ENCODE measurements at places on chromosomes 11 and 22.

- no peak for DNase-seq
These were observed 599.9 kb downstream of the BUD13 start for GRCh38 chr11:116172851-116173250.

- DNase-seq: no peak
These were observed 22.3 kb downstream of the ARHGAP42 start for GRCh38 chr11:100709233-100709957.

DNA sequence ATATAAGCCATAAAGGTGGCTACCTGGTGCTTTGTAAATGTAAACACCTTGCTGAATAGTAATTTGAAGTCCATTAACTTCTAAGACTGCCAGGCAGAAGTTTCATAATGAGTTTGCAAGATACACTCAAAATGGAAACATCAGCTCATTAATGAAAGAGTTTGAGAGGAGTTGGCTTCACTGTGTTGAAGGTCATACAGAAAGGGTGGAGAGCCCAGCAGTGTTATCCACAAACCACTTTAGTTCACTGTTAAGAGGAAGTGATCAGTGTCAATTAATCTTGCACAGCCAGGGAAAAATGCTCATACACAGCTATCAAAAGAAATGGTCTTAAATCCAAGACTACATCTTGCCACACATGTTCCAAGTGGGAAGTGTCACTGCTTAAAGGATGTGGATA, 689.4 kb downstream of the JRKL start:
- DNase-seq: no peak

DNA sequence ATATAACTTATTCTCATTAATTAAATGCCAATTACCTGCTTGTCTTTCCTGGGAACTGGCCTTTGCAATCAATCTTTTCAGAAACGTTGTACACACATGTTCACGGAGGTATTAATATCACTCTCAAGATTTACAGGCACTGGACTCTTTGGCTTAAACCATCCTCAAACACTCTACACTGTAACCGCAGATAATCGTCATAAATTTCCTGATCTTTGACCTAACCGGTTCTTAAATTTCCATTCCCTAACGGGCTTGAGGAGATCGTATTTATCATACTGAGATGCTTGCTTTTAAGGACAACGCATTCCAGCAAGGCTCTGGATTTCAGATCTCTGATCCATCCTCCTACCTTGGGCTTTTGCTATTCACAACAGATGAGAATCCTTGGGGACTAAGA, 72.8 kb downstream of the ARL14EP start:
- no peak for DNase-seq

DNA sequence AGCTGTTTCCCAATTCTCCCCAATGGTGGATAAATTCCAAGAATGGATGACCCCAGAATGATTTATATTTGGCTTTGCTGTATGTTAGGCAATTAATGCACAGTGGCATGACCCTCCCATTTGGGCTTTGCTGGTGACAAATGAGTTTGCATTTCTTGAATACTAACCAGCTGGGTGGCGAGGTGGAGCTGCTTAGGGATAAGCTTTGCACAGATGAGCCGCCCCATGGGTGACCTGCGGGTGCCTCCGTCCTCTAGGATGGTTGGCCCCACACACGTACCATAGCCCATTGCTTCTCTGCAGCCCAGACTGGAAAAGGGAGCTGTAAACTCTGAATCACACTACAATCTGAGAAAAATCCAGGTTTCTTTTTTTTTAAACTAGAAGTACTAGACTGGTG, 94.6 kb downstream of the NTM start:
- no peak for DNase-seq

GRCh38 chr11:50298182-50298988, 265.7 kb downstream of the OR4C45 start:
- DNase-seq: no peak

DNA sequence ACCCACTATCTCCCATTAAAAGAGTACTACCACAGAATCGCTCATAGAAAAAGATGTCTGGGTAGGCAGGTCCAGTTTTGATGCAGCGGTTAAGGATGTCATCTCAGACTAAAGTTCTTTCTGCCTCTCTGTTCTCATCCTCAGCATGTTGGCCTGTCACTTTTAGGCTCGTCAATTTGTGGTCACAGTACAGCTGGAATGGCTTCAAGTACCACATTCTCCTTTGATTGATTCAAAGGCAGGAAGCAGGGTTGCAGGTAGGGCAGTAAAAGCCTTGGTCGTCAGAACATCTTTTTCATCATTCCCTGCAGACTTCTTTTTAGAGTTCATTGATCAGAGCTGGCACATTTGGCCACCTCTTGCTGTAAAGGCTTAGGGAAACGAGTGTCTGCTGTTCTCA, 28.7 kb downstream of the SDHD start:
- no peak for DNase-seq

DNA sequence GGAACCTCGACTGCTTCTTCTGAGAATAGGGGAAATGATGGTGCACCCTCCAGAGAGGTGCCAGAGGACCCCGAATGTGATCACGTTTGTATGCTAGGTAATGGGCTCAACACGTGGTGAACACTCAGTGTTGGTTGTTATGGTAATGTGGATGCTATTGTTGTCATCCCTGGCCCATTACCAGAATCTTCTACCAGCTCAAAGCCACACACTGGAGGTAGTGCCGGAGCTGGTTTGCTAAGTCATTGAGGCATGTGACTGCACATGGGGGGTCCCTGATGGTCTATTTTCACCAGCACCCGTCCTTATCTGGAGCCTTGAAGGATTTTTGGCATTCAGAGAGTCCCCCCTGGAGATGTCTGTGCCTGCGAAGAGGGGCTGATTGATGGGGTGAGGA, 119.1 kb upstream of the CD82 start:
- DNase-seq: no peak

- DNase-seq: no peak
These were observed 25.6 kb downstream of the MMP13 start for GRCh38 chr11:102929972-102930371.

DNA sequence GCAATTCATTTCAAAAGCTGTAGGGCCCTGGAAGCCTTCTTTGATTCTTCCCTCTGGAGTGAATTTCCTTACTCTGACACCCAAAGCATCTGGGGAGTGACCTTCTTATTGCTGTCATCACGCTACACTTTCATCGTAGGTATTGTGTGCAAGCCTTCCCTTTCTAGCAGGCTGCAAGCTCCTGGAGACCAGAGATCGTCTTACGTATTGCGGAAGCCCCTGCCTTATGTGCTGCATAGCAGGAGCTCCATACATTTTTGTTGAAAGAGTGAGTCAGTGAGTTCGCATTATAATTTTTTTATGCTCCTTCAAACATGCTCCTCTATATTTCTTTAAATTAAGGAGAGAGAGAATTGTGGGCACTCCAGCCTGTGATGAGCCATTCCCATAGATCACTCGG, 21.2 kb upstream of the TMEM218 start:
- DNase-seq: no peak

- no peak for DNase-seq
These were observed 20.7 kb upstream of the CDC42EP2 start for GRCh38 chr11:65293909-65294381.

- DNase-seq: no peak
These were observed 36.2 kb downstream of the CYTH4 start for GRCh38 chr22:37318364-37319109.

DNA sequence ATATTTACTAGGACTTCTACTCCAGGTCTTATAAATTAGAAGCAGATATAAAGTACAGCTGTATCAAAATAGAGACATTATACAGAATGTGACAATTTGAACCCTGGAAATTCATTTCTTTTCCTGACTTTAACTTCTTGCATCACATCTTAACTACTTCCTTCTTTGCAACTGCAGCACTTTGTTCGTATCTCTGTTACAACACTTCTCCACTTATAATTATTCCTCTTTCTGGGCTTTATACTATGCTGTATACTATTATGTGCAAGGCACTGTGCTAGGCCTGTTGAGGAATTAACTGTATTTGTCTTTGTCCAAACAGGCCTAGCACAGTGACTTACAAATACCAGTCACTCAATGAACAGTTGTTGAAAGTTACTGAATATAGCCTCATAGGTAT, 1.8 kb upstream of the SLC36A4 start:
- no peak for DNase-seq

- no peak for DNase-seq
These were observed 45.8 kb downstream of the OSBPL5 start for GRCh38 chr11:3119141-3119821.

DNA sequence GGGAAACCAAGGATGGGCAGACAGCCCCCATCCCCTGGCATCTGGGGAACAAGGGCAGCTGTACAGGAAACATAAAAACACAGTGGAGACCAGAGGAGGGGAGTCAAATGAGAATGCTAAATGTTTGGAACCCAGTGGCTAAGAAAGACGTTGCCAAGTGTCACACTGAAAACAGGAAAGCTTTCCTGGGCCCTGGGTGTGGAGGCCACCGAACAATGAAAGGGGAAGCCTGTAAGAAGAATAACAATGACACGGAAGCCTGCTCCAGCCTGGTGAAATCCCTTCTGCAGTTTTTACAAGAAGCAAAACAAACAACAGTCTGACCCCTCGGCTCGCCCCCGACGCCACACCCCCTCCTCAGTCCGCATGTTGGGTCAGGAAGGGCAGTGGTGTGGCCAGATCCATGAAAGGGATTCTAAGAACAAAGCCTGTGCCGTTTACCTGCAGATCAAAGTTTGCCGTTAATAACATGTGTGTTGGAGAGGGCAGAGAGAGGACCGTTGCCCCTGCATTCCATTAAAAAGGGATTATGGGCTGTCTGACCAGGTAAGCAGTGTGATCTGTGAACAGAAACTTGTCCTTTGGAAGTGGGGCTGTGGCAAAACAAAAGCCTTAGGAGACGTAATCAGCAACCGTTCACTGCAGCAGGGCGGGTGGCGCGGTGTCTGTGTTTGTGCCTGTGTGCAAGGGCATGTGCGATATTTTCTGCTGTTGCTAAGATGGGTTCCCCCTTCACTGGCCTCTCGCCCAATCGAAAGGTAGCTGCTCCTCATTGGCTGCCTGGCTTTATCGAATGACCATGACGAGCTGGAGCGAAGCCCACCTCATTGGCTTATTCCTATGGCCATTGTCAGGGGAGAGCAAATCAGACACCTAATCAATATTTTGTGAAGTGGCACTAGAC, 113.7 kb upstream of the BLID start:
- no peak for DNase-seq

- DNase-seq: no peak
These were observed 1.4 kb downstream of the ASCL2 start for GRCh38 chr11:2268729-2269600.

- DNase-seq: no peak
These were observed 9.1 kb upstream of the SREBF2 start for GRCh38 chr22:41823797-41824196.

GRCh38 chr22:42356533-42356932, 75.7 kb downstream of the NFAM1 start:
- DNase-seq: no peak

- no peak for DNase-seq
These were observed 58.4 kb downstream of the EFCAB6 start for GRCh38 chr22:43753688-43754087.

DNA sequence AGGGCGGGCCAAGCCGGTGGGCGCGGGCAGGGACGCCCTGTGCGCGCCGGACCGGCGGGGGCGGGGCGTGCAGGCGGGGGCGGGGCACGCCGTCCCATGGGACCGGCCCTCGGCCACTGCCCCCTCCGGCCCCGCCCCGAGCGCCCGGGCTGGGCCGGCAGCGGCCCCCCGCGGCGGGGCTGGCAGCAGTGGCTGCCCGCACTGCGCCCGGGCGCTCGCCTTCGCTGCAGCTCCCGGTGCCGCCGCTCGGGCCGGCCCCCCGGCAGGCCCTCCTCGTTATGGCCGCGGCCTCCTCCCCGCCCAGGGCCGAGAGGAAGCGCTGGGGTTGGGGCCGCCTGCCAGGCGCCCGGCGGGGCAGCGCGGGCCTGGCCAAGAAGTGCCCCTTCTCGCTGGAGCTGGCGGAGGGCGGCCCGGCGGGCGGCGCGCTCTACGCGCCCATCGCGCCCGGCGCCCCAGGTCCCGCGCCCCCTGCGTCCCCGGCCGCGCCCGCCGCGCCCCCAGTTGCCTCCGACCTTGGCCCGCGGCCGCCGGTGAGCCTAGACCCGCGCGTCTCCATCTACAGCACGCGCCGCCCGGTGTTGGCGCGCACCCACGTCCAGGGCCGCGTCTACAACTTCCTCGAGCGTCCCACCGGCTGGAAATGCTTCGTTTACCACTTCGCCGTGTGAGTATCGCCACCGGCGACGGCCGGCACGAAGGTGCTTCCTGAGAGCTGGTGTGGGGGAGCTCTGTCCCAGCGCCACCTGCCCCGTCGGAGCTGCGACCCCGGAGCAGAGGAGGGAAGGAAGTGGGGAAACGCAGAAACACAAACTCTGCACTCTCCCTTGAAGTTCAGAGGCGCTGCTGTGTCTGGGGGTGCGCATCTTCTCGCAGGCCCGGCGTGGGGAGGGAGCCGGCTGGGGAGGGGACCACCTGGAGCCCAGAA, at the start of gene KCNQ1:
KCNQ1 (plus strand) TSS at position 188 of the 925 bp plus-strand sequence; CDS start at position 279, 91 bp downstream.
- no peak for DNase-seq

DNA sequence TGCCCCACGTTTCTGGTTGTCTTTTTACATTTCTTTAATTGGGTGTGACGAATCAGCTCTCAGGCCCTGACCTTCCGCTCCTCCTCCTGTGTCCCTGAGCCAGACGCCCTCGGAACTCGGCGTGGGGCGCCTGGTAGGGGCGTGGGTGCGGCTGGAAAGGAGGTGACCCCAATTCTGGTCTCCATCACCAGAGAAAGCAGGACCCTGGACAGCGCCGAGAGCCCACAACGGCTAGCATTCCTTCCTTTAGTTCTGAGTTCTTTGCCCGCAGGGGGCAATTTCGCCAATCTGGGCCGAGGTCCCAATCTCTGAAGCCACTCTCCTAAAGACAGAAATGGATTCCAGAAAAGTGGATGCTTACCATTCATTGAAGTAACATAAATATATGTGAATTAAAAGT, 11.7 kb upstream of the RBMXL2 start:
- no peak for DNase-seq

GRCh38 chr11:20050551-20051333, 109.5 kb downstream of the DBX1 start:
- DNase-seq: peak; percentile 27

DNA sequence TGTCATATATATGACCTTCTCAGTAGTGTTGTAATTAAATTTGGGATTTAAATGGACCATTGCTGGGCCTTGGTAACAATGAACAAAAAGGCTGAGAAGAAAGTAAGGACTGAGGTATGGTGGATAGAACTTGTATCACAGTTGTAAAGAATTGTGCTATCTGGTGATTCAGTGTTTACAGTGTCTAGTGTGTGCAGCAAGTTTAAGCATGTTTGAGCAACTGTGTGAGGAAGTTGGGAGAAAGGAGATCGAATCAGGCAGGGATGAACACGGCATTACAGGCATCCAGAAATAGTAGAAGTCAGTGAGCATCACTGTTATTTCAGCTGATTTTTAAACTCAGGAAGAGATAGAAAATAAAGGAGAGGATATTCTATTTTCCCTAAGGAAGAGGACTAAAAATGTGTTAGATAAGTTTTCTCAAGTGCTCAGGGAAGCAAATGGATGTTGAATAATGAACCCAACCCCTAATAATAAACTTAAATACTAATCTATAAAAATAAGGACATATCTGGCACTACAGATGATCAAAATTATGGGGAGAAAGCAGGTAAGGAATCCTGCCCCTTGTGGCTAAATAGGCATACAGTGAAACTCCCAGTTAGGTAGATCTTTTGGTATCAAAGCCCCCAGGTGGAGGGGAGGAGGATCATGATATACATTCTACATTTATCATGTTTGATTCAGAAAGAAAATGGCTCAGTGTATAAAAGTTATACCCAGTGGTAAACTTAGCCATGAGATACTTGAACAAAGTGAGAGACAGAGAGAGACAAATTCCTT, 361.0 kb upstream of the ANO3 start:
- DNase-seq: no peak

GRCh38 chr11:31337806-31338205, 31.7 kb downstream of the DCDC1 start:
- no peak for DNase-seq

GRCh38 chr11:64043545-64043944, 7.8 kb downstream of the FLRT1 start:
- no peak for DNase-seq

- no peak for DNase-seq
These were observed 55.2 kb downstream of the CABIN1 start for GRCh38 chr22:24066260-24066659.
